ENCODE measurements at places on chromosomes 2 and 18. TPM values are rescaled to one million over a fixed set of nuclear protein-coding genes. Genes with fewer than 3 reads are reported as not detected.

- H3K27ac ChIP-seq: no peak overlapping the region
- no peak overlapping the region for H3K4me3 ChIP-seq
- no peaks in the 10 kb centered on the region for H3K27me3 ChIP-seq
- no peaks in the 10 kb centered on the region for H3K36me3 ChIP-seq
- no peaks in the 10 kb centered on the region for H3K4me1 ChIP-seq
- DNase-seq: peak; percentile 59
Observed at GRCh38 chr18:36809590-36810381, 19.0 kb downstream of the TPGS2 start.

GRCh38 chr2:33467413-33467812 lies 9.0 kb upstream of the RASGRP3 start:
- H3K27ac ChIP-seq: no peak overlapping the region
- no peaks in the 10 kb centered on the region for H3K27me3 ChIP-seq

DNA sequence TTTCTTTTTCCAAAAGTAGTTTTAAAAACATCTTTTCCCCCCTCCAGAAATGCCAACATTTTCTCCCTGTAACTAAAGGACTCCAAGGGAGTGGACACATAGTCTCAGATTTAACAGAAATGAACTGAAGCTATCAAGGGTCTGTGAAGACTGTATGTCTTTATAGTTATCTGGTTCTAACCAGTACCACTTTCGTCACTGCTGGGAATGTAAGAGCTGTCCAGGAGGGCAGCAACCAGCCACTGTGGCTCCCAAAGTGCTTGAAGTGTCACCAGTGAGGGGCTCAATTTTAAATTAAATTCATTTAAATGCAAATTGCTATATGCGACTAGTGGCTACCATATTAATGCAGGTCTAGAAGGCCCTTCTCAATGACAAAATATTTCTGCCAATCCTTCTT lies 15.0 kb downstream of the RNF149 start:
- peaks cover 32% of the 10 kb centered on the region for H3K36me3 ChIP-seq
- H3K27me3 ChIP-seq: no peaks in the 10 kb centered on the region
- no peak overlapping the region for H3K27ac ChIP-seq

GRCh38 chr2:219636144-219636915 lies 8.9 kb downstream of the SLC4A3 start:
- H3K4me1 ChIP-seq: no peaks in the 10 kb centered on the region
- H3K36me3 ChIP-seq: no peaks in the 10 kb centered on the region
- no peak overlapping the region for H3K27ac ChIP-seq
- H3K4me3 ChIP-seq: no peak overlapping the region

DNA sequence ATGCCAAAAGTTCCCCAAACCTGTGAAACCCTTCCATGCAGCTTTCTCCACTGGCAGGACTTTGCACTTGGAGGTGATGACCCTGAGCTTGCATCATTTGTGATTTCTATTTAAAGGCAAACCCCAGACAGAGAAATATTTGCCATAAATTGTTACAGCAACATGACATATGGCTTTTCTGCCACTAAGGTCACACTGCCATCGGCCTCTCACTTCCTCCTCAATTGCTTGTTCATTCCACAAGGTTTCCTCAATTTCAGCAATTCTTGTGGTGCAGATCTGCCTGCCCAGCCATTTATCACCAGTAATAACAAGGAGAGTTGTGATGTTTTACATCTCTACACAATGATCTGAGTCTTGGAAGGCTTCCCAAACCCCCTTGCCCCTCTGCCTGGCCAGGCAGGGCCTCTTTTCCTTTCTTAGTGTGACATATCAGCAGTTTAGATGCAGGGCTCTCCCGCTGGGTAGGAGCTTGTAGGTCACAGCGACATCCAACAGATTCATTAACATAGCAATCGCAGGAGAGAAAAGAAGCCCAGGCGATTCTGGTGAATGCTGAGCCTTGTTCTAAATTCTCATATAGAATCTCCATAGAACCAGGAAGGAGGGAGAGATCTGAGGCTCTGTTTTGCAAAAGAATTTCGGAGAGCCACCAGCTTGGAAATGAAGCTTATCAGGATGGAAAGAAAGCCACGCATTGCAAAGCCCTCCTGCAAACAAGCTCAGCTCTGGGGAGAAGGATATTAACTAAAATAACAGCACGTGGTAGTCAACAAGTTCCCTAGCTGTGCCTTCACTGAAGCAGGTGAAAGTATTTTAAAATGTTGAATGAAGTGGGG lies 46.7 kb upstream of the ITGA6 start:
- no peak overlapping the region for H3K27ac ChIP-seq
- no peaks in the 10 kb centered on the region for H3K36me3 ChIP-seq
- no peaks in the 10 kb centered on the region for H3K4me1 ChIP-seq
- H3K27me3 ChIP-seq: no peaks in the 10 kb centered on the region
- no peak for DNase-seq

DNA sequence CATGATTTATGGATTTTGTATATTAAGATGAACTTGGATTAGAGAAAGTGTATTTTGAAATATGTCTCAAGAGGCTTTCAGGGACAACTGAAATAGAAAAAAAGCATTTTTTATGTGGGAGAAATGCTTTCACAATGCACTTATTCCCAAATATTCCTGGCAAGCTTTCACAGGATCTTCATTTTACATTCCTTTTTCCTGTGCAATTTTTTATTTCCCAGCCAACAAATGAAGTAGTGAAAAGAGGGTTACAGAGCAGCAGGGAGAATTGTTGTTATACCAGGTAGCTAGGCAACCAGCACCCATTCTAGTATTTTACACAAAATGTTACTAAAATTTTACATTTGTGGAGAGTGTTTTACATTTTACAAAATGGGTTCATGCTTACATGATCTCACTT lies 167.0 kb upstream of the RPRM start:
- H3K4me1 ChIP-seq: no peaks in the 10 kb centered on the region
- H3K27ac ChIP-seq: no peak overlapping the region
- H3K27me3 ChIP-seq: peaks cover 6% of the 10 kb centered on the region
- H3K4me3 ChIP-seq: no peak overlapping the region

Gene SCN3A
- total RNA-seq: 0.12 TPM

Gene KANSL3
- 30.6 TPM for total RNA-seq
